CD4-positive, alpha-beta T cell treated with Interferon gamma for 1 hour (primary cell): ENCODE measurements at places on chromosomes 1 and 21.

DNA sequence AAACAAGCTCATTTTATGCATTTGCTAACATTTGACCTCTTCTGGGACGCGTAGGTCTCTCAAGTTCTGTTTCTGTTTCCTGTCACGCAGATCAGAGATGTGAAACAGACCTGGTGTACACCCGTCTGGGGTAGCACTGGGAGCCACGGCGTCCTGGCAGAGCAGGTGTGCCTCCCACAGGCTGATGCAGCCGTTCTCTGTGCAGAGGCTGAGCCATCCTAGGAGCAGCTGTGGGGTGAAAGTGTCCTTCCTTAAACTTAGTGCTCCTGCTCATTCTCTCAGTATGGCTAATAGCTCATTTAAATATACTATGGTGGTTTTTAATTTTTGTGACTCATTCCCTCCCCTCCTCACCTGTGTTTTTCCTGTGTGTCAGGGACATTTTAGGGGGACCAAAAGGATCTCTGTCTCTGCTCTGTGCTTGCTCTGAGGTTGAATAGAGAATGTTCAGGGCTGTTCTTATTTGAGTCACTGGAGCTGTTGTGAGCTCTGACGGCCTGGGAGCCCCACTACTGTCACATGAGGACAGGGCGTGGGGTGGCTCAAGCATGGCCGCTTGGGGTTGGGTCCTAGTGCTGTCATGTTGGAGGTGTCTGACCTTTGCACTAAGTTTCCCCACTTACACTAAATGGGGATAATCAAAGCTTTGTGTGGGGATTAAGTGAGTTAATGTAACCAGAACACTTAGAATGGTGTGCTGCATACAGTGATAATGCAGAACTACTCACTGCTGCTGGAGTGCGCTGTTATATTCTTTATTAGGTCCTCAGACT, 43.0 kb downstream of the GALNT2 start:
- DNase-seq = peak; percentile 48

DNA sequence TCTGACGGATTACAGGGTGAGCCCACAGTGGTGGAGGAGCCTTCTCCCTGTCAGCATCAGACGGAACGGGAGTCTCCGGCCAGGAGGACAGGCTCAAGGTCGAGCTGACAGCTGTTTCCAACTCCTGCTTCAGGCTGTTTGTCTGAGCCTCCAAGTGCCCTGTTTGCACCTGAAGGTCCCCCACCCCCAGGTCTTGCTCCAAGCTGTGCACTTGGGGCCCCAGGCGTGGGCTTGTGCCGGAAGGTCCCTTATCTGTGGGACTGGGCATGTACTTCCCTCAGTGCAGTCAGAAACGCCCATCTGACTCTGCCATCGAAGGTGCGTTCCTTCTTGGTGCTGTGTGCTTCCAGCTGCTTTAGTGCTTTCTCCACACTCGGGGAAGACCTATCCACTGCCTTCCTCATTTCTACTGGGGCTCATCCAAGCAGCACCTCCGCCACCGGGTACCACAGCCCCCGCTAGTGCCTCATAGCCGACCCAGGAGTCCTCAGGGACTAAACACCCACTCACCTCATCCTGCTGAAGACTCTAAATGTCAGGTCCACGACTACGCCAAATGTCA, 29.5 kb upstream of the CR2 start:
- no peak for DNase-seq

GRCh38 chr1:185886671-185887070, 152.5 kb downstream of the HMCN1 start:
- no peak for DNase-seq

DNA sequence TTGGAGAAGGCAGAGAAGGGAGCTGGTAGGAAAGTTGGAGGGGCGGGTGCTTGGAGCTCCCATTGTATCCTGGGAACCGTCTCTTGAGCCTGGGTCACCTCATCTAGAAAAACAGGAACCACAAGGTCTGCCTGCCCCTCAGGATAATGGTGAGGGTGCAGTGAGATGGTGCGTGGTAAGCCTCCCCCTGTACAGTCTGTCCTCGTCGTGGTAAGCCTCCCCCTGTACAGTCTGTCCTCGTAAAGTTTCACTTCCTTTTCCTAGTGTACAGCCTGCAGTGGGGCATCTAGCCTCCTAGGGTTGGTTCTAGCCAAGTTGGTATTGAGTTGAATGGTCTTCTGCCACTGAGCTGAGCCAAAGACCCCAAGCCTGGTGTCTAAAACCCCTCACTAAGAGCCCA, 66.5 kb upstream of the IGSF21 start:
- peak; percentile 32 for DNase-seq

GRCh38 chr1:21192284-21192683, 15.6 kb upstream of the EIF4G3 start:
- DNase-seq = no peak

DNA sequence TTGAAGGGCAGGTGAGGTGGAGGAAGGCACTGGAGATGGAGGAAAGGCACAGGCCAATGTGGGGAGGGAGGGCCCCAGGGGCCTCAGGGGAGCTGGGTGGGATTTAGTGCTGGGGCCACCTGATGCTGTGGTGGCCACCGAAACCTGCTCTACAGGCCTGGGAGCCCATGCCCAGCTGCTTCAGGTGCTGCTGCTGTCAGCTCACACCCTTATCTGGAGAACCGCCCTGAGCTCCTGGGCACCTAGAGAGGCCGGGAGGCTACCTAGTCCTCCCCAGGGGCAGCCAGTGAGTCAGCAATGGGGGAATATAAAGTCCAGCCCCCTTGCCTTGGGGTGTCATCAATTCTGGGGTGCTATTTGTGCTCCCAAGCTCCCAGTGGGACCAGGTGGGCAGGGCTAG, 12.2 kb downstream of the FAM131C start:
- DNase-seq = no peak

GRCh38 chr1:40478276-40478675, 1.2 kb downstream of the ZFP69 start:
- DNase-seq = no peak

DNA sequence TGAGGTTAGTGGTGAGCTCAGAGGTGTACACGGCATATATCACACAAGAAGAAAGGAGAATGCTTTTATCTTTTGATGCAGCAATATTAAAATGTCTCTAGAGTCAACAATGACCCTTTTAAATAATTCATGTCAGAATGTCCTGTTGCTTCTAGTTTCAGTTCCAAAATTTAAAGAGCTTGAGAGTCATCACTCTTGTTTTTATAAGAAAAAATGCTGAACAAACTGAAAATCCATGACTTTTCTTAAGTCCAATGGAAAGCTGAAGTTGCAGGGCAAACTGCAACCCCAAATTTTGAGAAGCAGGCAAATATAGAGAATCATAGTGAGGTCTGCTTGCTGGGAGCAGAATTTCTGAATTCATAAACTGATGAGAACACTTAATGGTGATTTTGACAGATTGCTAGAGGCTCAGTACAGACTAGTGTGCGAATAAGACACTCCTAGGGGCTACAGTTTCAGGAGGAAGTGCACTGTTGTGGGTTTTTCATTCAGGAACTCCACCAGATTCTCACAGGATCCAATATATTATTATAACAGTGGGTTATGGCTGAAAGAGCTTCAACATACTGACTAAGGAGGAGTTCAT, 135.1 kb downstream of the CLIC6 start:
- DNase-seq = no peak

- no peak for DNase-seq
Measured at GRCh38 chr1:214002472-214002871, 14.7 kb downstream of the PROX1 start.

GRCh38 chr1:53214376-53214940, 6.0 kb downstream of the CZIB start:
- DNase-seq = no peak

- no peak for DNase-seq
Measured at GRCh38 chr1:42003433-42003832, 84.7 kb upstream of the HIVEP3 start.

DNA sequence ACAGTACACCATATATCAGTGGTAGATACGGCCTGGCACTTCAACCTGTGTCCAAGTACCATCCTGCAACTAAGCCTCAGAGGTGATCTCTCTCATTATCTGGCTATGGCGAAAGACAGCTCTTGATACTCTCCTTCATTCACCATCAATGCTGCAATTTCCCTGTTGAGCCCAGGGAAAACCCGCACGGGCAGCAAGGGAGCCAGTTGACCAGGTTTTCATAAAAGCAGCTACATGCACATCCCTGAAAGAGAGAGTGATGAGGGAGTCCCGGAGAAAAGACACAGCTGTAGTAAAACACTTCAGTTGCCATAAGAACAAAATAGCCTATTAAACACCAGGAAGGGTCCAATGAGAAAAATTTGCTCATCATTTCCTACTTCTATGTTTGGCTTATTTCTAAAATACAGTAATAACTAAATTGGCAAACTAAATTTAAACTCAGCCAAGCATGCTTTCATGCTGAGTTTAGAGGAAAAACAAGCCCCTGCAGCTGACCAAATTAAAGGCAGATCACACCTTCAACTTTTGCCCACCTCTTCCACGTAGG, 68.3 kb downstream of the CAPZB start:
- no peak for DNase-seq

DNA sequence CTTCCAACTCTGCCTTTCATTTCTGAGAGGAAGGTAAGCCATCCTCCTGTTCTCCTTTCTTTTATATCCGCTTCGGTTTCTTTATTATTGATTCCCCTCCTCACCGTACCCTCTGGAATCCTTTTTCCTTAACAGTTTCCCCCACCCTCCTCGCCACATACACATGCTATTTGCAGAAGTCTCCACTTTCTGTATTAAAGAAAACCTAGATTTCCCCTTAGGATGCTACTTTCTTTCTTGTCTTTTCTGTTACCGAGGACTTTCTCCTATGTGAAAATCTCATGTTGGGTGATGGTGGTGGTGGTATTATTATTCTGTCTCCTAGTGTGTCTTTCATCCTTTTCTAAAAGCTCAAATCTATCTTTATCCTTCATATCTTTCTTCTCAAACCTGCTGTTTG, 62.3 kb downstream of the AK4 start:
- DNase-seq = no peak

DNA sequence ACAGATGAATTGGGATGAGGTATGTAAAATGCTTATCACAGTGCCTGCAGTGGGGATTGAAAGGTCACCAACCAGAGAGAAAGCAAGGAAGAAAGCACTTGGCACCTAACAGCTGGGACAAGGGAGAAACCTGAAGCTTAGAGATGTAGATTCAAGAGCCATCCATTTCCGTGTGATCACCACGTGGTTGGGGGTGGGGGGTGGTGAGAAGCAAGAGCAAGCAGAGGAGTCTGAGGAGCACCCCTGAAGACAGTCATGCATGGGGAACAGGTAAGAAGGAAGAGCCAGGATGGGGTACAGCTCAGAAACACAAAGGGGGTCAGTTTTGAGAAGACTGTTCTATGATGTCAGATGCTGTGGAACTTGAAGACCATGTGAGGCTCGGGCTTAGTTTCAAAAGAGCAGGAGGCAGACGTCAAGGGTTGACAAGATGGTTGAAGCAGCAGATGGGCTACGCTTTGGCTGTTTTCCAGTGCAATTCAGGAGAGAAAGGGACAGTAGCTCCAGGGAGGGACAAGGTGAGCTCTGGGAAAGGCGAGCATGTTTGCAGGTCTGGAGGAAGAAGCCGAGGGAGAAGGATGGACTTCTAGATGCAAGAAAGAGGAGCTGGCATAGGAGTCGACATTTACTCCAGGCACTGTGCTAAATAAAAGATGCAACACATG, 17.4 kb downstream of the KANK4 start:
- DNase-seq = no peak

- DNase-seq = no peak
Measured at GRCh38 chr1:210024996-210025395, 87.0 kb downstream of the SYT14 start.

DNA sequence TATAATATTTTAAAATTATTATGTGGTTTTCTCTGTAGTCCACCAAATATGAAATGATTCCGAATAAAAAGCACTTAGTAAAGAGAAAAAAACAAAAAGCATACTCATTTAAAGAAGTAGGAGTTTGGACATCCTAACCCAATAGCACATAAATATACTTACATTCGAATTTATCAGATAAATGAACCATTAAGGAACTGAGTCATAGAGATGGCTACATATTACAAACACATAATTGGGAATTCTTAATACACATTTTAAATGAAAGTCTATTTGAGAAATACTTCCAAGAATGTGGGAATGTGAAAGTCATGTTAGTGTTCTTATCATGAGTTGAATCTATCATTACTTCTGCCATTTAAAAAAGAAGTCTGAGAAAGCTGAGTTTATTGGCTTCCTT, 75.0 kb downstream of the USP24 start:
- DNase-seq = no peak

- DNase-seq = no peak
Measured at GRCh38 chr1:43108080-43108479, 64.0 kb downstream of the EBNA1BP2 start.

- DNase-seq = no peak
Measured at GRCh38 chr1:93186667-93187066, 6.1 kb downstream of the CCDC18 start.

- peak; percentile 83 for DNase-seq
Measured at GRCh38 chr1:40039757-40040510, 595 bp upstream of the CAP1 start.

GRCh38 chr1:84582802-84583587, 8.8 kb upstream of the CTBS start:
- peak; percentile 9 for DNase-seq

DNA sequence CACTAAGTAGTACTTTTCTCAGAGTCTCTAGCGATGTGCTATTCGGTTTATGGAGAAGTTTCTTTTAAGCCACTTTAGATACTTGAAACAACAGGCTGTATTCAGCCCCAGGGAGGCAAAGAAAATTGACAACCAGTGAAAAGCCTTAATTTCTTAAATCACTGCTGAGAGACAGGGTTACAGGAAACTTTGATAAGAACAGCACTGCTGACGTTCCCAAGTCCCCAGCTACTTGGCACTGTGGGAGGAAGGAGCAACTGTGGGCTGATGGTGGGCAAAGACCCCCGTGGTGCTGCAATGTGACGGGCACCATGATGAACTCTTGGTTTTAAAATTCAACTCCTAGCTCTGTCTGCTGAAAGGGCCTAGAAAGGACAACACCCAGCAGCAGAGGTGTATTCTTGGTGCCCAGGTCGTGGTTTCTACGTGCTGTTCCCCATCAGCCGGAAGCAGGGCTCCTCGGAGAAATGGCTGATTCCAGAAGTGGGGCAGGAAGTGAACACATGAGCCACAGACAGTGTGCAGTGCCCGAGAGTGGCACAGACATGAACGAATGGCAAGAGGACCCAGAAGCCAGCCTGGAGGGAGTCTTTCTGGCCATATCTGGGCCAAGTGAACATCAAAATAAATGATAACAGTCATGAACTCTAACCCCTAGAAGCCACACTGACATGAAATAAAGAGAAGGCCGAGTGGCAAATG, 5.3 kb downstream of the PTTG1IP start:
- peak; percentile 40 for DNase-seq
